Mammary epithelial cell (primary cell): ENCODE measurements at places on chromosomes 3 and 15. TPM values are rescaled to one million over a fixed set of nuclear protein-coding genes. Genes with fewer than 3 reads are reported as not detected.
A peak's percentile ranks its signal among the peaks of the same experiment; 100 is the strongest.

Gene ACSBG1
- not detected in 2 replicates for total RNA-seq

DNA sequence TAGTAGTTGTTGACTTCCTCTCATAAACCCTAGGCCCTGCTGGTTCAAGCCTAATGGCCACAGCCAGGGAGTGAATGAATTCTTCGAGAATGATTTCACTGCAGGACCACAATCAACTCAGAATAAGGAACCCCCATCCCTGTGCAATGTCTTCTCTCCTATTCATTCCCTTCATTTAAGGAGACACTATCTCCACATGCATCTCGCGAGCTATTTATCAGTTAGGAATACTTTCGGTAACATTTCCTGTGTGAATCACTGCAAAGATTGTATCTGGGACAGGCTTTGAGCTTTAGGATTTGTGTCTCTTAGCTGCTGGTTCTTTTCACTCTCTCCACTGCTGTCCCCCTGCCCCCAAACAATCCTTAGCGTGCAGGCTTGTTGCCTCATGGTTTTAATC, 94.4 kb downstream of the MYLK start:
- no peak for DNase-seq

Gene SLC28A2
- not detected for total RNA-seq

DNA sequence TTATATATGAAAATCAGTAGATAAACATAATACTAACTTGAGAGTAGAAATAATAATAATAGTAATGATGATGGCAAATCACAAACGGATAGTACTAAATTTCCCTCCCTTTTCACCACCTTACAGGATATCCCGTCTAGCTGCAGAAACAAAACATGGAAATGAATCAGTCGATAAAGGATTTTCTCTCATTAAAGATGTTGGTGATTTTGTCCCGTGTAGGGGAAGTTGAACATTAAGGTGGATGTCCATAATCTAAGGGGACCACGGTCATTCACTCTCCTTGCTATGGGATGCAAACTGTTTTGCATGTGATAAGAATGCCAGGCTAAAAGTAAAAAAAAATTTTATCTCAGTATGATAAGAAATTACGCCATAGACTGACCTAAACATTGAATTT, 1027.7 kb upstream of the NR2F2 start:
- no peak for DNase-seq

DNA sequence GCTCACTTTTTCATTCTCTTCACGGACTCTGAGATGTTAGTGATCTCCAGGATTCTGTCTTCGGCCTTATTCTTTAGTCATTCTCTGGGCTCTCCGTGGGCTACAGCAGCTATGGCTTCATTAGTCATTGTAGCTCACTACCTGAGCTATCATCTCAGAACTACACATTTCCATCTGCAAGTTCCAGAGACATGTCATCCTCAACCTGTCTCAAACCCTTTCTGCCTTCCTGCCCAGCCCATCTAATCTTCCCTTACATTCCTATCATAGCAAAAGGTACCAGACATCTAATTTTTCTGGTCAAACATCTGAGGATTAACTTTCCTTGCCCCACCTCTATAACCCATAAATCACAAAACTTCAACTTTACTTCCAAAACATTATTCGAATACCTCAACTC, 13.2 kb downstream of the TSPAN3 start:
- DNase-seq, result peak; percentile 6

GRCh38 chr15:42354824-42355223, 4.5 kb upstream of the CAPN3 start:
- no peak for DNase-seq
